Mesothelial cell of epicardium (in vitro differentiated cells): ENCODE measurements at places on chromosomes 2 and 18. TPM values are rescaled to one million over a fixed set of nuclear protein-coding genes. Genes with fewer than 3 reads are reported as not detected.

- H3K36me3 ChIP-seq: no peaks in the 10 kb centered on the region
- no peak for DNase-seq
- peaks cover 5% of the 10 kb centered on the region for H3K27me3 ChIP-seq
- H3K4me1 ChIP-seq: peaks cover 9% of the 10 kb centered on the region
Observed at GRCh38 chr18:32610176-32610575, 139.5 kb upstream of the GAREM1 start.

- no peak overlapping the region for H3K4me3 ChIP-seq
- DNase-seq: no peak
- no peaks in the 10 kb centered on the region for H3K27me3 ChIP-seq
- no peak overlapping the region for H3K27ac ChIP-seq
- H3K36me3 ChIP-seq: no peaks in the 10 kb centered on the region
Observed at GRCh38 chr18:7321831-7322230, 90.9 kb downstream of the LRRC30 start.

DNA sequence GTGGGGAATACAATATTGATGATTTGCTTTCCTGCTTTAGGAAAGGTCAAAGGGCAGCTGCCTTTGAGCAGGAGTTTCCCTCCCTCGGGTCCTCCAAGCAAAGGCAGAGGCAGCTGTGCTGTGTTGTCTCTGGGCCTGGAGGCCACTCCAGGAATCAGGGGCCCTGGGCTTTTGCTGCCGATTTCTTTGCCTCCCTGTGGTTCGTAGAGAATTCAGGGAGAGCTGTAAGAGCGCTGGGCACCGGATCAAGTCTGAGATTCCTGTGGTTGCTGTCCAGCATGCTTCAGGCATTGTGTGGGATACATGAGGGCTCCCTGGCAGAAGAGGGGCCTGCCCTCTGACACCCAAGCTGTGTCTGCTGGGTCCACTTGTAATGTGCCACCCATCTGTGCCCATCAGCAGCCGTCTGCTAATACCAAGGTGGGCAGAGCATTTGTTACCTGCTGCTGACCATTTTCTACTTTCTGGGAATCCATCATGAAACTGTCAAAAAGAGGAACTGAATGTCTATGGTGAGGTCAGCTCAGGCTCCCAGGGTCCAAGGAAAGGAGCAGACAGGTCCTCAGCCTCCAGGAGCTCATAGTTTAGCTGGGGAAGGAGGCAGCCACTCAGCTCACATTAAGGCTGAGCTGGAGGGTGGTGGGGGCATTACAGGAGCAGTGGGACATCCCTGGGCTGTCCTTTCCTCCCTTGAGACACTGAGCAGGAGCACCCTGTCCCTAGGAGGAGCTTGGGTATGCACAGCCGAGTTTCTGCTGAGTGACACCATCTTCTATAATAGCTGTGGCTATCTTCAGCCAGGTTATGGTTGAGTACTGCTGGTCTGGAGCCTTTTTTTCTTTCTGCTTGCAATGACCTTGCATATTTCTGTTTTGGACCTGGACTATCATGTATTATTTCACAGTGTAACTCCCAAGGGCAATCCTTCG, 68.5 kb downstream of the CTIF start:
- peaks cover 2% of the 10 kb centered on the region for H3K4me1 ChIP-seq
- no peak overlapping the region for H3K4me3 ChIP-seq
- no peak for DNase-seq
- H3K27ac ChIP-seq: no peak overlapping the region
- H3K36me3 ChIP-seq: peaks cover 2% of the 10 kb centered on the region

- H3K36me3 ChIP-seq: no peaks in the 10 kb centered on the region
- no peak overlapping the region for H3K27ac ChIP-seq
- no peak for DNase-seq
- peaks cover 3% of the 10 kb centered on the region for H3K27me3 ChIP-seq
- no peak overlapping the region for H3K4me3 ChIP-seq
Observed at GRCh38 chr2:169452080-169452479, 27.2 kb upstream of the BBS5 start.

DNA sequence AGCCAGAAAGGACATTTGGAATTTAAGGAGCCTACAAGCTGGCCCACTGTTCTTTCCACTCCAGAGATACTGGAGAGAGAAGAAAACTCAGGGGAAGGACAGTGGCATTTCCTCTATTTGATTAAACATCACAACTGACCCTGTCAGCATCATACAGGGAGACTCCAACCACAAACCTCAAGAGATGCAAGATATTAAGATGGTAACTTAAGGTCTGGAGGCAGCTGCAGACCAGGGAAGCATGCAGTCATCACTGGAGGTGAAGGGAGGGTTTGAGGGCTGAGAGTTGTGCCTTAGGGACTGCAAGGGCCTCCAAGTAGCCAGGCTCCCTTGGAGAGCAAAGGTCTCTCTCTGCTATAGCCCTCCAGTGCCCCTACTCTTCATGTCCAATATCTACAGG, 67.4 kb downstream of the RNF152 start:
- H3K27me3 ChIP-seq: no peaks in the 10 kb centered on the region
- no peak overlapping the region for H3K4me3 ChIP-seq
- H3K27ac ChIP-seq: no peak overlapping the region
- H3K36me3 ChIP-seq: peaks cover 3% of the 10 kb centered on the region
- H3K4me1 ChIP-seq: peaks cover 24% of the 10 kb centered on the region

DNA sequence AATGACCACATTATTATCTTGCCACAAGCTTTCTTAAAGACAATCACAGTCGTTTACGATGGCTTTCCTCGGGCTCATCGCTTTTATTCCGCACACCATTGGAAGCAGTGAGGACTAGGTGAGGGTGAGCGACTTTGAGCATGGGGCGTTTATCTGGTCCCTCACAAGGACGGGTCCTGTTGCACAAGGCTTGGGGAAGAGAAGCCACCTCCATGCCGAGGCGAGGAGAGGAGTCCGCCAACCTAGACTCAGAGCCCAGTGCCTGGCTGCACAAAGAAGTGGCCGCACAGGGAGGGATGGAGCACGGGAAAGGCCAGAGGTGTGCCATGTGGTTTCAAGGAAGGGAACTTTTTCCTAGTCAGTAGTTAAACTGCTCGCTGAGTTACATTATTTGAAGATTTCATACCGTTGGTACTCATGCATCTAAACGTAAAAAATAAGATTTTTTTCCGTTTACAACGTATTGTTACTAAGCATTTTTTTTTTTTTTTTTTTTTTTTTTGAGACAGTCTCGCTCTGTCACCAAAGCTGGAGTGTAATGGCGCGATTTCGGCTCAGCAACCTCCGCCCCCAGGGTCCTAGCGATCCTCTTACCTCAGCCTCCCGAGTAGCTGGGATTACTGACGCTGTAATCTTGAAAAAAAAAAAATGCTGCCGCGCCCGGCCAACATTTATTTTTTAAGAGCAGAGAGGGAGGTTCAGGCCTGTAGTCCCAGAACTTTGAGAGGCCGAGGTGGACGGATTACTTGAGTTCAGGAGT, 849 bp upstream of the CYP27C1 start:
- H3K27ac ChIP-seq: peak overlapping the region; percentile 95
- no peak for DNase-seq
- peaks cover 21% of the 10 kb centered on the region for H3K4me1 ChIP-seq
- H3K27me3 ChIP-seq: peaks cover 49% of the 10 kb centered on the region

DNA sequence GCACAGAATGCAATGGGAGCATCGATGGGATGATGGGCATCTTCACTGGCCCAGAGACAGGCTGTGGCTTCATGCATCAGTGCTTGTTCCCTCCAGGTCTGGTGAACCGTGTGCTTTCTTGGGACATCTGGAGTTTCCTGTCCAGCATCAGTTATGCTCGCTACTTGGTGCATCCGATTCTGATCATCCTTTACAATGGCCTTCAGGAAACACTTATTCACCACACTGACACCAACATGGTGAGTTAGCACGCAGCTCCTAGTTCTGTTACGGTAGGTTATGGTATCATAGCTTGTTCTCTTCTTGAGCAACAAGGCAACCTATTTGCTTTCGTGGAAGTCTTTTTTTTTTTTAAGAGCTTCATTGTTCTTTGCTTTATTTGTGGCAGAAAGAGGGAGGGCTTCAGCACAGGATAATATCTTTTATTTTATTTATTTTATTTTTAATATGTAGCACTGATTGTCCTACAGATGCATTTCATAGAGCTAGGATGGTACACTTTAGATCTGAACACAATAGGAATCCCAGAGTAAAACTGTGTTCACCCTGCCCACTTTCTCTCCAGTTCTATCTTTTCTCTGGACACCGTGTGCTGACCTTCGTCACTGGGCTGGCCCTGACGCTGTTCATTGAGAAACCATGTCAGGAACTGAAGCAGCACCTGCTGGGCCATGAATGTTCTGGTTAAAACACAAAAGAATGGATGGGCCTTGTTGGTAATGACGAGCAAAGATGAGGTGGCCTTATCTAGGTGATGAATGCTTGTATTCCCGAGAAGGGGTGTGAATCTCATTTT, 71.2 kb upstream of the SEC11C start:
- H3K27me3 ChIP-seq: no peaks in the 10 kb centered on the region
- no peaks in the 10 kb centered on the region for H3K4me1 ChIP-seq
- H3K4me3 ChIP-seq: no peak overlapping the region
- H3K27ac ChIP-seq: no peak overlapping the region
- H3K36me3 ChIP-seq: no peaks in the 10 kb centered on the region

DNA sequence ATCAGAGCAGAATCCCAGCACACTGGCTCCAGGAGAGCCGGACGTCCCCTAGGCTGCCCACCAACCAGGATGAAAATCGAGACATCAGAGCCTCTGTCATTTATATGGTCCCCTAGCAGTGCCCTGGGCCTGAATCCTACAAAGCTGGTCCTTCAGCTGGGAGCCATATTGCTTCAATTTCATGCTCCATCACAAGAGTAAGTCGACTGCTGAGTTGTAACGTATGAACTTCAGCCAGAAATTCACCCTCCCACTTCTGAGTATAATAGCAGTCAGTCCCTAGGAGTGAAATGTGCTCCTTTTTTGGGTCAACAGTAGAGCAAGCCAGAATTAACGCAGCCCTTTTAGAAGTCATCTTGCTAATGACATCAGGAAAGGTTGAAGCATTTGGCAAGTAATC, 126.4 kb downstream of the CCBE1 start:
- H3K36me3 ChIP-seq: no peaks in the 10 kb centered on the region
- peaks cover 27% of the 10 kb centered on the region for H3K27me3 ChIP-seq
- H3K4me1 ChIP-seq: peaks cover 74% of the 10 kb centered on the region
- peak overlapping the region; percentile 76 for H3K27ac ChIP-seq
- no peak overlapping the region for H3K4me3 ChIP-seq

DNA sequence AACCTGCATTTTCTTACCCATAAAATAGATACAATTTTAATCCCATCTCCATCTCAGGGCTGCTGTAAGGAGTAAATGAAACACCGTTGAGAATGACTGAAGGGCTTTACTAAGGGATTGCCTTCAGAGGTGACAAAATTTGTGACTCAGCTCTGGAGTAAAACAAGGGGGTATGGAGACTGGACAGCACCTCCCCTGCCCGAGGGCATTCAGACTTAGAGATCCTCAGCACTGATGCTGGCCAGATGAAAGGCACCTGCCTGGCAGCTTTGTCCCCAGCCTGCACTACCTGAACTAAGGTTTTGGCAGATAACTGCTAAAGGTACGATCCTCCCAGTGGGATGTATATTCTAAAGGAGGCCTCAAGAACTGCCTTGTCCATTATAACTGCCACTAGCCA, 105.9 kb upstream of the STPG4 start:
- no peaks in the 10 kb centered on the region for H3K27me3 ChIP-seq
- H3K36me3 ChIP-seq: no peaks in the 10 kb centered on the region
- H3K27ac ChIP-seq: no peak overlapping the region
- no peak overlapping the region for H3K4me3 ChIP-seq

- no peak for DNase-seq
- no peak overlapping the region for H3K4me3 ChIP-seq
- peaks cover 16% of the 10 kb centered on the region for H3K4me1 ChIP-seq
- peaks cover 10% of the 10 kb centered on the region for H3K36me3 ChIP-seq
- H3K27me3 ChIP-seq: no peaks in the 10 kb centered on the region
- H3K27ac ChIP-seq: peak overlapping the region; percentile 13
Observed at GRCh38 chr2:219661197-219661954, 33.9 kb downstream of the SLC4A3 start.

DNA sequence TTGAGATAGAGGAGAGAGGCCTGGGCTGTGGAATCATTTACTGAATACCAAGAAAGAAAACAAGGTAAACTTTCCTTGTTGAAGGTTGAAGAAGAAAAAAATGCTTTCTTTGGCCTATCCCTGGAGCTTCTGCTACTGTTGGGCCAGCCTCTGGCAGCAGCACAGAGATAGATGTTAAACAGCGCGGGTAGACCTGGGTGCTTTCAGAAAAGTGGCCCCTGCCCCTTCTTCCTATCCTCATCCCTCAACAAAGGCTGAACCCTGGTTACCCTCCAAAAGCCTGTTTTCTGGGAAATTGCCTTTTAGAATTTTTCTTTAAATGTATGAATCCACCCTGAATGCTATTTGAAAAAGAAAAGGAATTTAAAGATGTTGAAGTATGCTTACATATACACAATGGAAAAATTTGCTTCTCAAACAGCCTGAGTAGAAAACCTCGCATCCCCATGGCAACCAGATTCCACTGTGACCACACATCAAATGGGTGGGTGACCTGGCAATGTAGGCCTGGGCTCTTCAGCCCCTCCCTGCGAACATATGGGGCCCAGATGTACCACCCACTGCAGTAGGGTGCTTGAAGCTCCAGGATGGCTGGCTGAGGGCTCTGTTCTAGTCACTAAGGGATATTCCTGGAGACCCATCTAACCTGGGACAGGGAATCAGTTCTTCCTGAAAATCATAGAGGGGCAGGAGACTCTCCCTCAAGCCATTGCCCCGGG, 23.4 kb upstream of the CHRNA1 start:
- no peaks in the 10 kb centered on the region for H3K27me3 ChIP-seq
- DNase-seq: no peak
- H3K4me1 ChIP-seq: peaks cover 31% of the 10 kb centered on the region
- peak overlapping the region; percentile 74 for H3K27ac ChIP-seq

- H3K36me3 ChIP-seq: no peaks in the 10 kb centered on the region
- H3K27me3 ChIP-seq: no peaks in the 10 kb centered on the region
- DNase-seq: no peak
- peak overlapping the region; percentile 28 for H3K27ac ChIP-seq
Observed at GRCh38 chr2:124970030-124970429, 944.9 kb downstream of the CNTNAP5 start.

DNA sequence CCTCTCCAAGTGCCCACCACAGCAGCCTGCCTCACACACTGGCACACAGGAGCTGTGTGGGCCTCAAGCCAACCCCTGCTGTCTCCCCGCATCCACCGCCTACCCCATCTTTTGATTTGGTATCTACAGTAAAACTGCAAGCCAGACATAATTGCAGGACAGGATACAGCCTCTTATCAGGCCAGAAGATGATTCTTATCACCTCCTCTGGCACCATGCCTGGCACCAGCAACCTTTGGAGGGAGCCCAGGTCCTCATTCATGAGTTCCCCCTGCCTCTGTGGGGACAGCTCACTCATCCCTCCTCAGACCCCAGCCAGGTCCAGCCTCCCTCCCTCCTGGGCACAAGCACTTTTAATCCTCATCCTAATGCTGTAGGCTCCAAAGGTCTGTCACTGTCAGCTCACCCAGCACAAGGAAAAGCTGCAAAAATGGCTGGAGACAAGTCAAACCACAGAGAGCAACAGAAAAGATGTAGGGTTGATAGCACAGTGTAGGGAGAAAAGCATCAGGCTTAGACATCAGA, 9.7 kb downstream of the RAB11FIP5 start:
- peaks cover 6% of the 10 kb centered on the region for H3K4me1 ChIP-seq
- no peaks in the 10 kb centered on the region for H3K36me3 ChIP-seq
- no peaks in the 10 kb centered on the region for H3K27me3 ChIP-seq
- H3K27ac ChIP-seq: peak overlapping the region; percentile 67
- no peak for DNase-seq

Gene KCNK3
- 6.3 to 6.9 TPM (median 6.6 TPM) in 3 replicates for total RNA-seq

Gene TRIM43
- total RNA-seq: not detected in 3 replicates

Gene PPP1CB
- total RNA-seq: 158 to 161 TPM (median 160 TPM) in 3 replicates

Gene FABP1
- total RNA-seq: 1.0 to 3.8 TPM (median 2.7 TPM) in 3 replicates

Gene TMEM182
- total RNA-seq: 7.1 to 9.1 TPM (median 8.0 TPM) in 3 replicates

Gene CRYBA2
- not detected in 3 replicates for total RNA-seq

Gene FAHD2B
- 37.4 to 37.8 TPM (median 37.7 TPM) in 3 replicates for total RNA-seq

Gene UPP2
- not detected in 3 replicates for total RNA-seq

Gene LCT
- total RNA-seq: 0.05 TPM in 1 of 3 replicates, not detected in the others

Gene SULT1C4
- total RNA-seq: 16.0 to 17.5 TPM (median 17.5 TPM) in 3 replicates
